Stimulated activated CD4-positive, alpha-beta T cell treated with anti-CD3 and anti-CD28 coated beads, Interleukin-15, amount 100 ng/mL, for 1 hour (primary cell): ENCODE measurements at places on chromosomes 7 and 10.

- DNase-seq, result no peak
Measured at GRCh38 chr10:96714746-96715255, 5.5 kb downstream of the PIK3AP1 start.

- DNase-seq, result no peak
Measured at GRCh38 chr7:11194492-11194891, 220.8 kb downstream of the PHF14 start.

DNA sequence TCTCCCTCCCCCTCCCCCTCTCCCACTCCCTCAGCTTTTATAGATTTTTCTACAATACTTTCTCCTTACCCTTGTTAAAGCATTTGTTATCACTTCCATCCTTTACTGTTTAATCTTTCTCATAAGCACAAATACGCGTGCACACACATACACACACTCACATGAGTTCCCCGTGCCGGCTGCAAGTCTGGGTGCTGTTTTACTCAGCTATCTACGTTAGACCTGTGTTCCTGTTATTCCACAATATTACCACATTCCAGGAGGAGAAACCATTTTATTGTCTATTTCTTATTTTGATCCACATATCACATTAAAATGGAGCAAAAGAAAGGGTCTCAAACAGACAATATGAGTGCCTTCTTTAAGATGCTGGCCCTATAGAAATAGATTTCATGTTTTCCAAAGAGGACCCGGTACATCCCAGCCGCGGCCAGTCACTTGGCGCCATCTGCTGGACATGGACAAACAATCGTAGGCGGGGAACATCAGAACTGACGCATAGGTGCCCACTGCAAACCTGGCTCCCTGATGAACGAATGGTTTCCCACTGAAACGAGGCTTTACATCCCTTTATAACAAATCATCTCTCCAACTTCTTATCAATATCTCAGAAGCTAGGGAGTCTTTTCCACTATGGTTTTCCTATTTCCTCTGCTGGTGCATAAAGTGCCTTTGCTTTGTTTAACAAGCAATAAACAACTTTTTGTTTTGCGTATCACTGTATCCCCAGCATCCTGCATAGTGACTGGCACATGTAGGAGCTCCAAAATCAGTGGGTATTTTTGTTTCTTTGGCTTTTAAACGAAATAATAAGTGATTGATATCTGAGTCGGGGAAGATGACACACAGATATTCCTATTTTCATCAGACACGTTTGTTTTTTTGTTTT lies 25.2 kb upstream of the OPTN start:
- no peak for DNase-seq

- no peak for DNase-seq
Measured at GRCh38 chr10:46530249-46531186, 25.9 kb downstream of the GPRIN2 start.

DNA sequence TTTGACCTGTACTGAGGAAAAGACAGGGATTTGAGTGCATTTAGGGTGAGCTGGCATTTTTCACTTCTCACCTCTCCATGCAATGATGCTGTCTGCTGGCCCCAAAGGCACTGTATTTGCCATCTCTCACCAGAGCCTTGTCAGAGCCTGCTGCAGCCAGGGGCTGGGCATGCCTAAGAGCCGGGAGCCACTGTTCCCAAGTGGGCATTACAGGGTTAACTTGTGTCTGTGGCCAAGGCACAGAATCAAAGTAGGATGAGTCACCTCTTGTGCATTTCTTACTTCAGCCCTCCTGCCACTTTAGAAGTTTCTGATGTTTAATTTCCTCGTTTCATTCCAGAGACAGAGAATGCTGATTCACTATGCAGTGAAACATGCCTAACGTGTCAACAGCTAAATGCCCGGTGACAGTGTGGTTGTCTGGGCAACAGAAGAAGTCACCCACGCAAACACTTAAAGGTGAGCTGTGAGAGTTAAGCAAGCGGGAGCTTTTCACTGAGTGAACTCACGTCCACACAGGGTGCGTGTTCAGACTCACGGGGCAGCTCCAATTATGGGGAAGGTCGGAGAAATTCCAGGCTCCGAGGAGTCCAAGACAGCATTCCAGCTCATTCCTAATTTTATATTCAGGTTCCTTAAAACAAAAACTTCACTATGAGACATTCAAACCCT lies 57.1 kb upstream of the IGFBP3 start:
- no peak for DNase-seq

DNA sequence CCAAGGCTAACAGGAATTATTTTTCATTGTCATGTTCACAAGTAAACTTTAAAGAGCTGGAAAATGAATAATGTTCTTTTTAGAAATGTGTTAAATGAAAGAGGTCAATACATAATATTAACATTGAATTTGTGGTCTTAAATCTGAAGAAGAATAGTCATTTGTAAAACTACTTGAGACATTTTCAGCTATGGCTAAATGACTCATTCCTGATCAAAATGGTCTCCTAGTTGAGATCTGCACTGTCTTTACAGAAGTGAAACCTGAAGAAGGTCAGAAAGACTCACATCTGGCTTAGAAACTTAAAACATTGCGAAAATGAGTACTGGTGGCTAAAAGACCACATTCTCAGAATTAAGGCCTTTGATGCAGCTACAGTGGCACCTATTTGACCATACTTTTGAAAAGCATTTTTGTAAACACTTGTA lies 5.9 kb downstream of the PIK3CG start:
- DNase-seq, result no peak

DNA sequence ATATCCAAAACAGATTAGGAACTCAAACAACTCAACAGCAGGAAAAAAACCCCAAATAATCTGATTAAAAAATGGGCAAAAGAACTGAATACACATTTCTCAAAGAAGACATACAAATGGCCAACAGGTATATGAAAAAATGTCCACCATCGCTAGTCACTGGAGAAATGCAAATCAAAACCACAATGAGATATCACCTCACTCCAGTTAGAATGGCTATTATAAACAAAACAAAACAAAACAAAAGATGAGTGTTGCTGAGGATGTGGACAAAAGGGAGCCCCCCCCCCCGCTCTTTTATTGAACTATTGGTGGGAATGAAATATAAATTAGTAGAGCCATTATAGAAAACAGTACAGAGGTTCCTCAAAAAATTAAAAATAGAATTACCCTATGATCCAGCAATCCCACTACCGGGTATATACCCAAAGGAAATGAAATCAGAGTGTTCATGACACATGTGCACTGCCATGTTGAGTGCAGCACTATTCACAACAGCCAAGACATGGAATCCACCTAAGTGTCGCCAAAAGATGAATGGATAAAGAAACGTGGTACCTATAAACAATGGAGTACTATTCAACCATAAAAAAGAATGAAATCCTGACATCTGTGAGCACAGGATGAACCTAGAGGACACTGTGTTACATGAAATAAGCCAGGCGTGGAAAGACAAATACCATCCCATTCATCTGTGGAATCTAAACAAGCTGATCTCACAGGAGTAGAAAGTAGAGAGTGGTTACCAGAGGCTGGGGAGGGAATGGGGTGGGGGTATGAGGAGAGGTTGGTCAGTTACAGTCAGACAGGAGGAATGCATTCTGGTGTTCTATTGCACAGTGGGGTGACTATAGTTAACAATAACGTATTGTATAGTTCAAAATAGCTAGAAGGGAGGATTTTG lies 78.1 kb upstream of the RHEB start:
- no peak for DNase-seq

- no peak for DNase-seq
Measured at GRCh38 chr7:119270045-119270464, 1002.9 kb upstream of the KCND2 start.

DNA sequence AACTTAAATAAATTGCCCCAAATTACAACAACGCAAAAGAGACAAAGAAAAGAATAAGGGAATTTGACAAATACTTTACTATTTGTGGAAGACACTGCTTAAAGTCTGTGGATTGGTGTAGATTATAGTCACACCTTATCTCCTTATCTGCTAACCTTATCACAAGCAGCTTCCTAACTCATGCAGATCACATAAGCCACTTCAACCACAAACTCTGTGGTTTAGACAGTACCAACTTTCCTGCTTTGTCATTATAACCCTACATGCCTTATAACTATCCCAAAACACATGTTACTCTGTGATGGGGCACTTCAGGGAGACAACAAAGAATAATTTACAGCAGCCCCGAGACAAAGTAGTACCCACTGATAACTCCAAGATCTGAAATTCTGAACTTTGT lies 41.5 kb upstream of the PPP3CB start:
- no peak for DNase-seq

DNA sequence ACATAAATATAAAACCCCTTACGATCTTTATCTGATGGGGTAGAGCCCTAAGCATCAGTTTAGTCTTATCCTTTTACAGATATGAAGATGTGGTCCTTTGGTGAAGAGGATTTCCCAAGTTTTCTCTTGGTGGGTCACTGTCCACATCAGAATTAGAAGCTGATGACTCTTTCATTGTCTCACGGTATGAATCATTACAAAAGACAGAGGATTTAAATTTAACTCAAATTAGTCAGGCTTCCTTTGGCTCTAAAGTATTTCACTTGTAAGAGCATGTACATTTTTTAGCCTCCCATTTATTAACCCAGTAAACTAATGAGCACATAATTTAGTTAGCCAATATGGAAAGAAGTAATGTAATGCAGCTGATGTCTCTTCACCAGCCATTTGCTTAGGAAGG lies 49.9 kb upstream of the TMEM26 start:
- no peak for DNase-seq

DNA sequence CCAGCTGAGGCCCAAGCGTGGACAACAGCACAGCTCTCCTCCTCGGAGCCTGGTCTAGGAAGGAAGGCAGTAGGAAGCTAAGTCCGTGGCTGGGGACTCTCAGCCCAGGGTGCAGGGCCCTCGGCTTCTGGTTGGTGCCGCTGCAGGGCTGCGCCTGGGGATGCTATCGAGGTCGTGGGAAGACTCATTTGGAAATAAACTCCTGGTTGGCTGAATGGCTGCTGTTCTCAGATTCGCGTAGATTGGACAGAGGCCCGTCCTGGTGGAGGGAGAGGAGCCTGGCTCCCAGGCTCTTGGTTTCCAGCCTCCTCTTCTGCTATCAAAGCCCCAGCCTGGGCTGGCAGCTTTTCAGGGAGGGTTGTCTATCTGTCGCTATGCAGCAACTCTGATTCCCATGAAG lies 152.6 kb upstream of the FZD8 start:
- no peak for DNase-seq

DNA sequence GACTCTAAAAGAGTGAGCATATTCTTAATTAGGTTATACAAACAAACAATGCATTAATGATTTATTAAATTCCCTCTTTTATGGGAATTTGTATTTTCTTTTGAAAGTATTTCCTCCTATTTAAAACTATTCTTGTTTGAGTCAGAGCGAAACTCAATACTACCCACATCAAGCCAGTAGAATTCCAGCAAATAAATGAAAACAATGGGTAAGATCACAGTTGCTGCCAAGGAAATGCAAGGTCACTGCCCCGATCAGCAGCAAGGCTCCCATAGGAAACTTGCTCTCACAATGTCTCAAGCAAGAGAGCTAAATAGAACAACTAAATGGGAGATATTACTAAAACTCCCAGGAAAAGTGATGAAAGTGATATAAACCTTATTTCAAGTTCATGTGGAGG lies 206.3 kb downstream of the THSD7A start:
- DNase-seq, result no peak

DNA sequence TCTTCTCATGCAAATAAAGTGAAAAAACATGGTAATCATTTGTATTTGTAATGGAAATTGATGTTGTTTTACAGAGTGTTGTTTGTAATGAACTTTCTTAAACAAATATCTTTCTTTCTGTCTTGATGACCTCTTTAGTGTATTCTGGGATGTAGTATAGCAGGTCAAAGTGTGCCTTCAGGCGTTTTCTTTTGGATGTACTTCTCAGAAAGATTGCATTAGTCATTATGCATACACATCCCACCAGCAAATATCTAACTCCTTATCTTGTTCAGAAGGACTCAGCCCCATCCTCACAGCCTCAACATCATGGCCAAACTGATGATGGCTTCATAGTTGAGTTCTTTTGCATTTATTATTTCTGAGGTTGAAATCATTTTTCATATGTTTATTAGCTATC lies 124.7 kb downstream of the LRRC18 start:
- DNase-seq, result no peak

- DNase-seq, result no peak
Measured at GRCh38 chr10:122362621-122363020, 11.9 kb upstream of the PLEKHA1 start.

DNA sequence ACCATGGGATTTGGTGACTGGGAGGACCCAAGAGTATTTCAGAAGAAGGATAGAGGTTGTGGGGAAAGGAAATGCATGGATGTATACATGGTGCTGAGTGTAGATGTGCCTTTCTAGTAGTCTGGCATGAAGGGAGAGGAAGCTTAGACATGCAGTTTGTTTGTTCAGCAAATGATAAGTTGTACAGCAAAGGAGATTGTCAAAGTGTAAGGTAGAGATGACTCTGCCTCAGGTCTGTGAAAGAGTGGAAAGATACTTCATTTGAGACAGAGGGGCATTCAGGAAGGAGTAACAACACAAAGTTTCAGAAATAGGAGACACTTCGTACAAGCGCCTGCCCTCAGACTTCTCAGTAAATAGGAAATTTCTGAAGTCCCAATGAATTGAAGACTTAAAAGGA lies 152.3 kb downstream of the CELF2 start:
- DNase-seq, result no peak

DNA sequence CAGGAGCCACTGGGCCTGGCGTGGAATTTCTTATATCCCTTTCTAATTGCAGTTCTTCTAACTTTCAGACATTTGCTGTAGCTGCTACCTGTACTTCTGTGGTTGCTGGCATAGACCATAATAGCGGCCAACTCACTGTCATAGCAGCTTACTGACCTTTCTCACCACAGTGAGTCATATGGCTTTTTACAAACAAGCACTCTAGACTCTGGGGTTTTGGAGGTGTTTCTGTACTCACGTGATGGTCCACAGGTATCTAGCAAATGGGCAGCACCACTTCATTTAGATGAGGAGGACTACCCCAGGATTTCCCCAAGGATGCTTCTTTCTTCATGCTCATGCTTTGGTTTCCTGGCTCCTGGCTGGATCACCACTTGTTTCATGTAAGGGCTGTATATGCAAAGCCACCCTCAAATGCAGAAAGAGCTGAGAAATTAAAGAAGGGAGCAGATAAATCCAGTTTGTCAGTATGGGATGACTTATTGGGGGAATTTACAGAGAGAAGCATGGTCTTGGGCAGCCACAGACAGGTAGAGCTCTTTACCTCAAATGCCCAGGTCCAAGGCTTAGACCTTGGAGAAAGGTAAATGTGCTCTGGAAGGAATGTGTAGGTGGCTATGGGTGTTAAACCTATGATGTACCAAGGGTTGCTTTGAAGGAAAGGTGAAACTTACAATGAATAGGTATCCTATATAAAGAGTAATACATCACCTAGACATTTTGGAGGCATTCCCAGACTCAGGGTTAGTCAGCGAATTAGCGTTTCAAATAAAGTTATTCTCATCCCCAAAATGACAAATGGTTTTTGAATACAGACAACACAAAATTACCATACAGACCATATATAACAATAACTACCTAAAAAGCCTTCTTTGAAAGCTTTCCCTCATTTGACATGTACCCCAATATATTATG lies 15.9 kb upstream of the SLC25A16 start:
- DNase-seq, result no peak

GRCh38 chr10:27513451-27514191 lies 9.5 kb downstream of the RAB18 start:
- DNase-seq, result no peak
